Activated naive CD8-positive, alpha-beta T cell treated with anti-CD3 and anti-CD28 coated beads, Interleukin-2, amount 50 U/mL, for 24 hours (primary cell): ENCODE measurements at places on chromosomes 11 and 22.

GRCh38 chr11:115637599-115638241, 133.5 kb upstream of the CADM1 start:
- DNase-seq, result no peak

DNA sequence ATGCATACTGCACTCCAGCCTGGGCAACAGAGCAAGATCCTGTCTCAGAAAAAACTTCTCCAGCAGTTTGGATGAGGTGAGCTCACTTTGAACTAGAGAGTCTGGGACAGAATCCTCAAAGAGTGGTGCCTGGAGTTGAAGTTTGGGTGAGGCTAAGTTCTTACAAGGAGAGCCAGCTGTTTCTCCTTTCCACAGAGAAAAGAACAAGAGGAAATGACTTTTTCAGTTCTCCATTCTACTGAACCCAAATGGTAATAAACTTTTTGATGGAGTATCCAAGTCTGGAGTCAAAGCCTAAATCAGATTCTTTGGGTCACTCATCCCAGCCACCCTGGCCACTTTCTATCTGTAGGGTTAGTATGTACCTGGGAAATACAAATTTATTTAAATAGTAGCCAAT, 102.7 kb downstream of the TRAF6 start:
- DNase-seq, result no peak

DNA sequence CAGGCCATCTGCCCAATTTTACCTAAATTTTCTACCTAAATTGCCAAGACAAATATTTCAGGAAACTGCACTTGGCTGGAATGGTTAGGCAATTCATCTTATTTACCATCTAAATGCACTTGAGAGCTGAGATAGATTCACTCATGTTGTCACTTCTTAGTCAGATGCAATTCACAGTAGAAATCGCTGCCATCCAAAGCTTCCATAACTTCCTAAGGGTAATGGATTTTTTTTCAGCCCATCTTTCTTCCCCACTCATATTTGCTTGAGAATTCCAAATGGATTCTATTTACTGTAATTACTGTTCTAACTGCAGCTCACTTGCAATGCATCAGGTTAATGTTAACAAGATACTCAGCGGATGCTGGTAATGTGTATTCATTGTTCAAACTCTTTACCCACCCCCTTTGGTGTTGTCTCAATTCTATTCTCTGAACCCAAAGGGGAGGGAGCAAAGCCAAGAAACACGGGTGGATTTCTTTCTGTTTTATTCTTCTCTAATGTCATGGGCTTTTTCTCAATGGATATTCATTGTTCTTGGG, 96.0 kb downstream of the TENM4 start:
- DNase-seq, result no peak

DNA sequence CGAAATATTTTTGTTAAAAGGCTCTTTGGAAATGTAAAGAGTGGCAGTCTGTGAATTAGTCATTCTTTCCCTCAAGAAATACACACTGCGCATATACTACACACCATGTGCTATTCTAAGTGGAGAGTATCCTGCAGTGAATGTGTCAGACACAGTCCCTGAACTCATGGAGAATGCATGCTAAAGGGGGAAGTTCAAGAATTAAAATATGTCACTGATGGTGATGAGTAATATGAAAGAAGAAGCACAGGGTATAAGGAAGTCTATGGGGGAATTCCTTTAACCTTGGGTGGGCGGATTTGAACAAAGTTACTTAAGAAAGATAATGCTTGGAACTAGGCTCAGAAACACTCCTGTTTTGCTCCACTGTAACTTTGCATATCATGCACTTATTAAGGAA, 153.0 kb downstream of the LRRC4C start:
- DNase-seq, result no peak

- peak; percentile 85 for DNase-seq
Observed at GRCh38 chr11:64742889-64743590, 902 bp downstream of the RASGRP2 start.

- no peak for DNase-seq
Observed at GRCh38 chr11:128407962-128408361, 179.4 kb downstream of the ETS1 start.

DNA sequence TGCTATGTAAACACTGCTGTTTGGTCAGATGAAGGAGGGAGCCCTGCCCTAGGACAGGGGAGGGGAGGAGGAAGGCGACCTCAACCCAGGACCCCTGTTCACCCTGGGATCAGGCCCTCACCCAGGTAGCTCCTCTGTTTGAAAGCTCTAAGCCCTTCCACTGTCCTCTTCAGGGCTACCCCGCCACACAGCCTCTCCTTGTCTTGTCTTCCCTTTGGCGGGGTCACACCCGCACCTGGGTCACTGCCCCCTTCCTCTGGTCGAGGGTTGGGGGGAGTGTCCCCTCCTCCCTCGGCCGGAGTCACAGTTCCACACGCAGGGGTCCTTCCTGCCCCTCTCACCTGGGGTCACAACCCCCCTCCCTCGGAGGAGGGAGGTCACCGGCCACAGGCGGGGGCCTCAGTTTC, 463 bp upstream of the PTPMT1 start:
- DNase-seq, result no peak

- no peak for DNase-seq
Observed at GRCh38 chr11:111909378-111909777, 2.2 kb downstream of the CRYAB start.

DNA sequence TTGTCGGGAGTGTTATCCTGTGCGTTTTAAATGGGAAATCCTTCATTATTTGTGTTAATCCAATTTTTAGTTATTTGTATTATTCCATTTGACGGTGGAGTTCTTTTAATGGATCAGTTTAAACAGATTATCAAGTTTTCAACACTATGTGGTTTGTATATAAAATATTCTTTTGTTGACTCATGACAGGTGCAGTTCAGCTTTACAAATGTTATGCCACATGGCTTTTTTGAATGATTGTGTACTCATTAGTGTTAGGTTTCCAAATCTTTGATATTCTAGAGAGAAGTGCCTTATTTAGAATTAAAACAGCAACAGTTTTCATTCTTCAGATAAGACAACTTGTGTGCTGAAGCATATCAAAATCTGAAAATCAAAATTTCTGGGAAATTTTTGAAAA, 2.4 kb downstream of the JAM3 start:
- no peak for DNase-seq

GRCh38 chr11:10373340-10373739, 68.5 kb downstream of the ADM start:
- DNase-seq, result no peak

DNA sequence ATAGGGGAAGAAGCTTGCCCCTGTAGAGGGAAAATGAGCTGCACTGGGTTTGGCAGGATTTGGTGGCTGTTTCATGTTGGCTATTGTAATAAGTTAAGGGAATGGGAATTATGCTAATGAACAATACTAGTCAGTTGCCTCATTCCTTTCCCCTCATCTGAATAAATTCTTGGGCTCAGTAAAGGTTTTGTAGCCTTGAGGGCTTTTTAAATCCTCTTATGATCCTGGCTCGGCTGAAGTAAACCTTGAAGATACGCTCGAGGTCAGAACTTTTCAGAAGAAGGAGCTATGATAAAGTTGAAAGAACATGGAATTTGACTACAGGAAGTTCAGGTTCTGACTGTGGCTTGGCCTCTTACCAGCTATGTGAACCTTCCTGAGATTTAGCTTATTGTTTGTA, 448.7 kb downstream of the RAB38 start:
- DNase-seq, result no peak

GRCh38 chr22:29266564-29267461, 968 bp downstream of the RHBDD3 start:
- peak; percentile 17 for DNase-seq

DNA sequence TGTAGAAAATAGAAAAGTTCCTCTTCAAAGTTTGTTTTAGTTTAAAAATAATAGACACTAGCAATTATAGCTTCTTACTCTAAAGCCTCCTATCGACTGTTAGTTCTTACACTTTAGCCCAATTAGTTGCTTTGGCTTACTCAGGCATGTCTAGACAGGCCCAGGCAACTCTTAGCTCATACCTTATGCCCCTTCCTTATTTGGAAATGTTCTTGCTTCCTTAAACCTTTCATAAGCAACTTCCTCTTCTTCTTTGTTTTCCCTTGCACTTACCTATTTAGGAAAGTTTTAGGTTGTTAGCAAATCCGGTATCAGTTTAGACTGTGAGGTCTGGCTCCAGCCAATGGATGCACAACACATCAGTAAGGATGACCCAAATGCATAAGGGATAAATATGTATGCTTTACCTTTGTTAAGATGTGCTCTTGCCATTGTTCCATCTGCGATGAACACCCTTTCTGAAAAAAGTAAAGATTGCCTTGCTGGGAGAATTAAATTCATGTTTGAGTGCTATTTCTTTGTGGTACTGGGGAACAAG, 1277.5 kb upstream of the CNTN5 start:
- DNase-seq, result no peak

- no peak for DNase-seq
Observed at GRCh38 chr11:75236062-75236461, 4.5 kb upstream of the TPBGL start.

- peak; percentile 72 for DNase-seq
Observed at GRCh38 chr11:65425105-65425970, 2.7 kb downstream of the NEAT1 start.

DNA sequence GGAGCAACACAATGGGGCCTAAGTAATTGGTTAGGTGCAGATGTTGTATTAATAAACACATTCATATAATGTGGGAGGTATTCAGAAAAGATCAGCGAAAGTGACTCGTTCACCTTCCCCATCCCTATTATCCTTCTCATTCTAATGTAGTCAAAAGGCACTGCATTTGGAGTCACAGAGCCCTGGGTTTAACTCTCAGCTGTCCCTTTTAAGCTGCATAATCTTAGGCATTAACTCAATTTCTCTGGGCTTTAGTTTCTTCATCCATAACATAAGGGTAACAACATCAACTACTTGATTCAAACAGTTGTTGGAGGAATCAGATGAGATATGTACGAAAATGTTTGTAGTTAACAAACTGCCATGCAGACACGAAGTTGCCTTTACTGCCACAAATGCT, 187.6 kb upstream of the PITPNB start:
- no peak for DNase-seq

GRCh38 chr11:97738751-97739150, 1282.0 kb upstream of the CNTN5 start:
- DNase-seq, result no peak

GRCh38 chr22:42820045-42820763, 36.9 kb downstream of the ARFGAP3 start:
- no peak for DNase-seq

DNA sequence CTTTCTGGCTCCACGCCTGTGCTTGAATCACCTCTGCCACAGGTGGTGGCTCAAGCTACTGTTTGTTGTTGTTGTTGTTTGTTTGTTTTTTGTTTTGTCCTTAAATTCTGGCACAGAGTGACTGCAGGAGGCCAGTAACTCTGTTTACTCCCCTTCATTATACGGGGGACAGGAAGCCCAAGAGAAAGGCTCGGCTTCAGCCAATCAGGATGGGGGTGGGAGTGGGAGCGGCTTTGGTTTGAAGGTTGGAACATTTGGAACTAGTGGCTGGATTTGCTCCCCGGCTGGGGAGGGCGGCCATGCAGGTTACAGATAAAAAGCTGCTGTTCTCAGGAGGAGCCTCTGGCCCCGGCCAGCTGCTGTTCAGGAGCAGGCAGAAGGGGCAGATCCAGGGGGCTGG, 19.7 kb upstream of the CABP2 start:
- DNase-seq, result no peak

DNA sequence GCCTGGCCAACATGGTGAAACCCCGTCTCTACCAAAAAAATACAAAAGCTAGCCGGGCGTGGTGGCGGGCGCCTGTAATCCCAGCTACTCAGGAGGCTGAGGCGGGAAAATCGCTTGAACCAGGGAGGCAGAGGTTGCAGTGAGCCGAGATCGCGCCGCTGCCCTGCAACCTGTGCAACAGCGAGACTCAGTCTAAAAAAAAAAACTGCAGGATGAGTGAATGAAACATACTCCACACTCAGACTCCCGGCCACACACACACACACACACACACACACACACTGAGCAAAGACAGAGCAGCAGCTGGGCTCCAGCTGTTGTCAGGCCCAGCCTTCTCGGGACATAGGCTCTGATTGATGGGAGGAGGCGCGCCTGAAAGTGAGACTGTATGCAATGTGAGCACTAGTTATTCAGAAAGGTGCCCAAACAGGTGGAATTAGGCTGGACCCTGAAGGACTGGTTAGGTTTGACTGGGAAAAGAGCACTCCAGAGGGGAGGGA, 1.5 kb upstream of the PLEKHA7 start:
- no peak for DNase-seq
